ENCODE measurements at places on chromosomes 2 and 18.

GRCh38 chr2:222613715-222614331 lies 42.1 kb downstream of the FARSB start:
- DNase-seq = peak; percentile 62

- no peak for DNase-seq
Observed at GRCh38 chr2:183455056-183455455, 330.8 kb downstream of the NUP35 start.

GRCh38 chr2:44817673-44818335 lies 123.7 kb upstream of the SIX3 start:
- DNase-seq = no peak

DNA sequence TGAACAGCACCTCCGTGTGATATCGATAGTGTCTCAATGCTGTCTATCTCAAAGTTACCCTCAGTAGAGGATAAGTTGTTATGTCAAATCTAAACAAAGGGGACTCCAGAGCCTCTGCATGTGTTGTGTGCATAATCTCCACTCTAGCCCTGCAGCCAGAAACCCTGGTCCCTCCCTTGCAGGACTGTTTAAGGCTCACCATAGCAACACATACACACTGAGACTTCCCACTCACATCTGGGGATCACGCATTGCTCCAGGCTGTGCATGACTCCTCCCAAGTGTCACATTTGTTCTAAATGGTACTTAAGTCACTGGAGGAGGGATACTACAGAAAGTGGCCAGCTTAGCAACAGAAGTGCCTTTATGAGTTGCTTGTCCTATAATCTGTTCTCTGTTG lies 258.6 kb upstream of the CRIM1 start:
- peak; percentile 11 for DNase-seq

DNA sequence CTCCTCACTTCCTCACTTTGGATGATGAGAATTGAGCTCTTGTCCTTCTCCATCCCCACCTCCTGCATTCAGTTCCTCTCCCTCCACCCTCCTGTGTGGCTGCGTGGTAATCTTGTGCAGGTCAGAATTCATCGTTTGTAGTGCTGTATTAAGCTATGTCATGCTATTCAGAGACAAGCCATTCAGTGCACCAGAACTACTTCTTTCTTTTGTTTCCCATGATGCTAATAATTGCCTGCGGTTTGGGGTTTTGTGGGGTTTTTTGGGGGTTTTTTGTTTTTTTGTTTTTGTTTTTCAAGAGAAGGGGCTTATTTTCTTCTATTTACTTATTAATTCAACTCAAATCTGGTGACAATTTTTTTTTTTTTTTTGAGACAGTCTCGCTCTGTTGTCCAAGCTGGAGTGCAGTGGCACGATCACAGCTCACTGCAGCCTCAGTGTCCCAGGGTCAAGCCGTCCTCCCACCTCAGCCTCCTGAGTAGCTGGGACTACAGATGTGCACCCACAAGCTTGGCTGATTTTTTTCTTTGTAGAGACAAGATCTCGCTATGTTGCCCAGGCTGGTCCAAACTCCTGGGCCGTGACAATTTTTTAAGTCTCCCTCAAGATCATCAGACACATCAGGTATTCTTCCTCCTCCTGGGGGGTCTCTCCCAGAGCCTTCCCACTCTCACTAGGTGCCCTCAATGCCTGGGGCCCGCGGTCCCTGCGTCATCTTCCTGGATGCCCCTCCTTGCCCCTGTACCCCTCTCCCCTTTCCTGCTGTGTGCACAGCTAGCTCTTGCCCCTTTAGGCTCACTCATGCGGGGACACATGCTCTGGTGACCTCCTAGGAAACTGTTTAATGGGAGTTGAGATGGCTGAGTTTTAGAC lies 37.8 kb downstream of the MAL start:
- DNase-seq = no peak

- no peak for DNase-seq
Observed at GRCh38 chr18:55432307-55433040, 155.5 kb downstream of the TCF4 start.

DNA sequence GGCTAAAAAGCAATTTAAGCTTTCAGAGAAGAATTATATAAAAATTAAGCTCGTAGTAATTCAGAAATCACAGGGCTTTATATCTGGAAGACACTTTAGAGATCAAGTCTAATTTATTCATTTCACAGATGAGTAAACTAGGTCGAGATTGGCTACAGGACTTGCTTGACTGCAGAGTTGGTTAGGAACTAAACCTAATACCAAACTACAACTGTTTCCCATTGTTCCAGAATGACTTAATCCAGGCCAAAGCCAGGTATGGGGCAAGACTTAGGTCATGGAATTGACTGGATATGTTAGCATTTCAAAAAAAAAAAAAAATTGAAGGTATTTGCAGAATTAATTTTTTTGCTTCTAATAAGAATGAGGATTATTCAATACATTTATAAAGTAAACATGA lies 146.1 kb downstream of the RIT2 start:
- DNase-seq = no peak

DNA sequence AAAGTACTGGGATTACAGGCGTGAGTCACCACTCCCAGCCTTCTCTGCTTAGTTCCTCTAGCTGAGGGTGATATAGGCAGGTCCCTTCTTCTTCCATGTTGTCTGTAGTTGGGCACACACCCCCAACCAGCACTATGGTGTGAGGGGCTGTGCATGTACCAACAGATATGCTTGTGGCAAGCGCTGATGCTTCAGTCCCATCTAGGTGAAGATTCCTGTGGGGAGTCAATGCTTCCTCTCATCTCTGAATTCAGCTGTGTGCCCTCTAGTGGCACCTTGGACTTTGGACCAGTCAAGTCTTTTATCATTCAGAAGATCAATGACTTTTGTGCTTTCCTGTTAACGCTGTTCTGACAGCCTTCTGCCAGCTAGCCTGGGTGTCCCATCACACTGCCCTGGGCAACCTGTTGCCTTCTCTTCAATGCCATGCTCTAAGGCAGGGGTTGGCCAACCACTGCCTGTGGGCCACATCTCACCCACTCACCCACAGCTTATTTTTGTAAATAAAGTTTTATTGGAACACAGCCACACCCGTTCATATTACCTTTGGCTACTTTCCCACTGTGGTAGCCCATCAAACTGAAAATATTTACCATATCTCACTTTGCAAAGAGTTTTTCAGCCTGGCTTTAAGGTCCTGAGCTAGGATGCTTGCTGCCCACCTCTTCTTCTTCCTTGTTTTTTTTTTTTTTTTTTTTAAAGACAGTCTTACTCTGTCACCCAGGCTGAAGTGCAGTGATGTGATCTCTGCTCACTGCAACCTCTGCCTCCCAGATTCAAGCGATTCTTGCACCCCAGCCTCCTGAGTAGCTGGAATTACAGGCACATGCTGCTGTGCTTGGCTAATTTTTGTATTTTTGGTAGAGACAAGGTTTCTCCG lies 51.0 kb downstream of the NPAS2 start:
- DNase-seq = peak; percentile 52
